ENCODE measurements at places on chromosomes 7 and 10. TPM values are rescaled to one million over a fixed set of nuclear protein-coding genes. Genes with fewer than 3 reads are reported as not detected.

DNA sequence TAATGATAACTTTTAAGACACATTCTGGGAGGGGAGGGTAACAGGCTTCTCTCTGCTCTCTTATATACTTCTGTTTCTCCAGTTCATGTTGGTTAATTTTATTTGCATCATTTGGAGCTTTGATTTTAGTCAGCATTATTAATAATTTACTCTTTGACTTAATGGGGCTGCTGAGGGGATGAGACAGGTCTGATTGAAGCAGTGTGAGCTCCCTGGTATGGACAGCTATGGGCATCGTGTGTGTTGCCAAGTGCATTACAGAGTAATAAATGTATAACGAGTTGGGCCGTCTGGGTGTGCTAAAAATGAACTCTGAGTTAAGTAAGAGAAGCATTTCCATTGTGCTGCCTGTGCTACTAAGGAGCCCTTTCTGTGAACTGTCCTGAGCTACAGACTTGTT is 31.7 kb upstream of the IKZF1 start:
- no peak for DNase-seq

DNA sequence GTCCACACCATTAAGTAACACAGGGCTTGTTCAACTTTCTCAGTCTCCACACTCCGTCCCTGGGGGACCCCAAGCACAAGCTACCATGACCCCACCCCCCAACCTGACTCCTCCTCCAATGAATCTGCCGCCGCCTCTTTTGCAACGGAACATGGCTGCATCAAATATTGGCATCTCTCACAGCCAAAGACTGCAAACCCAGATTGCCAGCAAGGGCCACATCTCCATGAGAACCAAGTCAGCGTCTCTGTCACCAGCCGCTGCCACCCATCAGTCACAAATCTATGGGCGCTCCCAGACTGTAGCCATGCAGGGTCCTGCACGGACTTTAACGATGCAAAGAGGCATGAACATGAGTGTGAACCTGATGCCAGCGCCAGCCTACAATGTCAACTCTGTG is 81.1 kb upstream of the SAMD8 start:
- no peak for DNase-seq

GRCh38 chr7:11969643-11970042 is 137.6 kb upstream of the THSD7A start:
- no peak for DNase-seq

- no peak for DNase-seq
Measured at GRCh38 chr7:141586878-141587277, 35.7 kb downstream of the AGK start.

GPR85 gene
- 2.7 TPM for total RNA-seq

DNA sequence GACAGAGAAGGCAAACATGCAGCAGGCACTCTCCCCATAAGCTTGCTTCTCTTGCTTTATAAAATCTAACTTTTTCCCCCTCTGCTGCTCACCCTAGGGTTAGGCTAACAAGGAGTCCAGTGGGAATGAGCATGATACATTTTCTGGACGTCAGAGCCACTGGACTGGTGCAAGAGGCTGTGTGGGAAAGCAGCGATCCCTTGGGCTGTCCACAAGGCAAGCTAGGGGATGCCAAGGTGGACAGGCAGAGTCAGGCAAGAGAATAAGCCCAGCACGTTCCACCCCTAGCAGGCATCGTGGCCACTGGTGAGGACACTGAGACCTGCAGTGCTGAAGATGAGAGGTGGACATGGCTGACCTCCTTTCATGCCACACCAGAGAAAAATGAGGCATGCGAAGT is 290.9 kb upstream of the ZMIZ1 start:
- no peak for DNase-seq

DNA sequence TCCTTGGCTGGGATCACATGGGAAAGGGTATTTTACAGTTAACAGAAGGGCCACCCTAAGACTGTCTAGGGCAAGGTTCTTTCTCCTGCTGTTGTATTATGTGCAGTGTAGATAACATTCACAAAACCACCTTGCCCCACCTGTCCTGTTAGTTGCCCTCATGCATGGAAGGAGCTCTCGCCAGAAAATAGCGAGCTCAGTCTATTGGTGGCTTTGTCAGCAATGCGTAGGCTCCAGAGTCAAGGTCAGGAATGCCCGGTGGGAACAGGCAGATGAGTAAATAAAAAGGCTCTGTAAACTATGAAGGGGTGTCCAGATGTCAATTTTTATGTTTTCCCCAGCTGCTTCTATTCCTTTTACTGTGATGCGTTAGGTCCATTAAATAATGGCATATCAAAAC is 107.1 kb upstream of the WDR11 start:
- DNase-seq, result no peak

GRCh38 chr7:3995187-3995586 is 686.9 kb upstream of the FOXK1 start:
- DNase-seq, result no peak

EPO gene
- not detected for total RNA-seq

DNA2 gene
- 17.6 TPM for total RNA-seq

CPA4 gene
- 22.7 TPM for total RNA-seq

- peak; percentile 63 for DNase-seq
Measured at GRCh38 chr7:76428868-76429805, 4.4 kb downstream of the ZP3 start.

GRCh38 chr10:102502337-102503151 is at the start of gene ACTR1A:
Gene ACTR1A (minus strand): TSS chr10:102502712. CDS start chr10:102502647, 65 bp downstream.
- DNase-seq, result peak; percentile 100

DNA sequence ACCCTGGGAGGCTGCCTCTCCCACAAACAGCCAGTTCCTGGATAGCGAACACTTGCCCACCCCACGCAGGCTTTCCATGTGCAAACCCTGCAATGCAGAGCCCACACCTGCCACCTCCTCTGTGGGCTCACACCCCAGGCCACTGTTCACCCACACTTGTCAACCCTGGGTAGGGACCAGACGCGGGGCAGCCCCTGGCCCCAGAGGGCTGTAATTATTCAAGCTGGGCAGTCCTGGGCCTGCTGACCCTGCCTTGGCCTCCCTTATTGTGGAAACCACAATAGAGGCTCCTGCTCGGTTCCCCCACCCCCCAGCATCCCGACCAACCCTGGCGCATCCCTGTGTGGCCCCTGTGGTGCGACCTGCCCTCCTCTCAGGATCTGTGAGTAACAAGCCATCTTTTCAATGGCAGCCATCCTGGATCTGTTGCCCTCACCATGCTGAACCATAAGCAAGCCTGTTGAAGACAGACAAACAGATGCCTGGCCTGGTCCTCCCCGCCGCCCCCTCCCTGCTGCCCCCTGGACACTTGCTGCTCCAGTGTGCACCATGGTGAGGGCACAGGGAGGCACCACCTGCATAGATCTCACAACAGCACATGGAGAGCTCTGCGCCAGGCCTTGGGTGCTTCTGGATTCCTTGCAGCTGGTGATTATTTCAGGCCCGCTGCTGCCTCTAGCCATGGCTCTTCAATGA is 15.8 kb upstream of the UBE3C start:
- DNase-seq, result no peak

SYPL1 gene
- 57.8 TPM for total RNA-seq

FAM149B1 gene
- 6.8 TPM for total RNA-seq

DNA sequence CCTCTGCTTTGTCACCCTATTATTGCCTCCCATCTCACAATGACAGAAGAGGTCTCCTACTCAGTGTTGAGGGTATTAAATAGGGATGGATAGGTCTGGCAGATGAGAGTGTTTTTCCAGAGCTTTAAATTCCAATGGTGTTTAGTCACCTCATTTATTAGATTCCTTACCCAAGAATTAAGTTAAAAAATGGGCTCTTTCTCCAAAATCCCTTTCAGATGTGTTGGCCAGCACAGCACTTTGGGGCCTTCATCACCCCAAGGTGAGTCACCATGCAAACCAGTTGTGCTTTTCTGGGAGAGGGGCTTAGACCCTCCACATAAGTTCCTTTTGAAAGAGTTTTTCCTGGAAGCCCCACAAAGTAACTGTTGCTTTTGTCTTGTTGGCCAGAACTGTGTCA is 78.4 kb downstream of the CYP26A1 start:
- no peak for DNase-seq

DNA sequence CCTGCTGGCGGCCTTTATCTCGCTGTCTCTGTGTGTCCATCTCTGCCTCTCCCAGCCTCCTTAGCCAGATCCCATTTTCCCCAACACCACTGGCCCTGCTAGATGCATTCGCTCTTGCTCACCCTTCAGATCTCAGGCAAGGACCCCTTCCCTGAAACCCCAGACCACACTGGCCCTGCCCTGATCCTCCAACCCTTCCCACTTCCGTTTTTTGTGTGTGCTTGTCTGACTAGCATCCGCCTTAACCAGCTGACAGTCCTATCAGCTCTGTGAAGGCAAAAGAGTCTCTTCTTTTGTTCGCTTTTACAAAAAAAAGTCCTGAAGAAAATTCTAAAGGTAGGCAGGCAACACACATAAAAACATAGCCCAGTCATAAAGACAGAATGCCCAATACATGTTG is 28.7 kb downstream of the CHST15 start:
- no peak for DNase-seq

- no peak for DNase-seq
Measured at GRCh38 chr10:119005362-119006043, 24.0 kb upstream of the NANOS1 start.

CAV1 gene
- total RNA-seq, result 210 TPM

HTR7 gene
- total RNA-seq, result 23.6 TPM

GDF2 gene
- total RNA-seq, result not detected

DNA sequence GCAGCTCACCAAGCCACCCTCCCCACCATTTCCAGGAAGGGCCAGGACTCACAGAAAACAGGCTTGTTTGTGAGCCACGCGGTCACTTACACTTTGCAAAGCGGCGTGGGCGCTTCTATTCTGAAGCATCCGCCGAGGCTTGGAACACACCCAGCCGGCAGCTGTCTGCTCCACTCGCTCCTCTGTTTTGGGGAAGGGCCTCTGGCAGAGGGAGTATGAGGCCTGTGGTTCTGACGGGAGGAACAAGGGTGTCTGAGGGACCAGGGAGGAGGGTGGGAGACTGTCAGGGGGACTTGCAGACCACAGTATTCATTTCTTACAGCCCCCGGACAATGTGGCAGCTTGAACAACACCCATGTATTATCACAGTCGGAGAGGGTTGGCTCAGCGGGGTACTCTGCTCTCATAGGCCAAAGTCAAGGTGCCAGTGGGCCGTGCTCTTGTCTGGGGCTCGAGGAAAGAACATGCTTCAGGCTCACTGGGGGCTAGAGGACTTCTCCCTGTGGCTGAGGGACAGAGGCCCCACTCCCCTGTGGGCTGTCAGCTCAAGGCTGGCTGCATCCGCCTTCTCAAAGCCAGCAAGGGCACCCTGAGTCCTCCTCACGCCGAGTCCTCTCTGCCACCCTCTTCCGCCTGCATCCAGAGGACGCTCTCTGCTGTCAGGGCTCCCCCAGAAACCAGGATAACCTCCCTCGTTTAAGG is 60.4 kb upstream of the FAM20C start:
- DNase-seq, result no peak

DNA sequence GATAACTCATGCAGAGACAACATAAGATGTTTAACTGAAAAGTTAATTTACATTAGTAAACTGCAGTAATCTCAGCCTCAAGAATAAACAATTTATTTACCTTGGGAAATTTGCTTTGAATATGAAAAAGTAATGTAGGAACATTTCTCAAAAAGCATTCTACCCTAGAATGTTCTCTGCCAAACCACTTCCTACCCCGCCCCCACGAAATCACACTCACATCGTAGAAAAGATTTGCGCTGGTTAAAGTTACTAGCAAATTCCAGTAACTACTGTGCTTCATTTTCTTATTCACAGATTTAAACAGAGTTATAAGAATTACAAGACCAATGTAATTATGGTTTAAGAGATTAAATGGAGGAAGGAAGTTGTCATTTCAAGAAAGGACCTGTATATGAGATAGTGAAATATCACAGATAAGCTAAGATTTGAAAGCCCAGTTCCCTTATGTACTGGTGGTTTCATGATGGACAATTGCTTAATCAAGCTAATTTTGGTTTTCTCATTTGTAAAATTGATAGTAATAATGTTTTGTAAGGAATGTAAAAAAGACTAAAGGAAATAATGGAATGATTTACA is 175.4 kb downstream of the GNAI1 start:
- no peak for DNase-seq

DNA sequence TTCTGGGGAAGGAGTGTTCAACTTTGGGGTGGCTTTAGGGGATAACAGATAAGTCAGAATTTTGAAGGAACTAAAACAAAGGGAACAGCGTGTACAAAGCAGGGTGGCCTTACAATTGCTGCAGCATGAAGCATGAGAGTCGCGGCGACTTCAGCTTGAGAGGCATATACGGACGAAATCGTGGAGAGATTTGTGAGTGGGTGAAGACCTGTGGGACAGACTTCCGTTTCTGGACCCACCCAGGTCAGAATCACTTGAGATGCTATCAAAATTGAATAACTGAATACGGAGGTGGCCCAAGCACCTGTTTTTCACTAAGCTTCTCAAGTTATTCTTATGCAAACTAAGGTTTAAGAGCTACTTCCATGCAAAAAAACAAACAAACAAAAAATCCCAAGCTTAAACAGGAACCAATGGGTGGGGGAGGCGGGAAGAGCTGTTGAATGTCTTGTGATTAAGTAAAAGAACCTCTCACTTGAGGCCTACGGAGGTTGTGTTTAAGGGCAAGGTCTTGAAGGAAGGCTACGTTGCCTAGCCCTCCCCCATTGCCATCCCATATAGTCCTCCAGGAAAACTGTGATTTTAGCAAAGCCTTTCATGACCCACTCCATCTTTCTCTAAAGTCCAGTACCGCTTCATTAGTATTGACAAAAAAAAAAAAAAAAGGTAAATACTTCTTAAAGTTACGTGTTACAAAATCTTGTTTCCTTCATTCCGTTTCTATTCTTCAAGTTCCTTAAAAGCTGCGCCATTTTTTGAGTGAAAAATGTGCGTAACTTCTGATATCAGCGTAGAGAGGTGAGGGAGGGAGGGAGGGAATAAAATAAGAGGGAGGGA is 1.3 kb upstream of the TRIM24 start:
- DNase-seq, result no peak

- no peak for DNase-seq
Measured at GRCh38 chr7:96276019-96276418, 45.9 kb downstream of the SLC25A13 start.

KIAA1217 gene
- total RNA-seq, result 5.2 TPM

- no peak for DNase-seq
Measured at GRCh38 chr7:155680864-155681263, 36.4 kb downstream of the RBM33 start.

GRCh38 chr10:48478980-48479811 is 125.7 kb downstream of the ARHGAP22 start:
- no peak for DNase-seq

PLAU gene
- total RNA-seq, result 149 TPM

SPDYE18 gene
- not detected for total RNA-seq

GRCh38 chr7:133197972-133198544 is 54.8 kb upstream of the EXOC4 start:
- no peak for DNase-seq

- no peak for DNase-seq
Measured at GRCh38 chr10:16745061-16745460, 72.2 kb downstream of the RSU1 start.

GRCh38 chr7:1555813-1556543 is at the start of gene TMEM184A:
Gene TMEM184A (minus strand): TSS chr7:1556205. CDS start chr7:1555484, 721 bp downstream.
- DNase-seq, result peak; percentile 94

- DNase-seq, result no peak
Measured at GRCh38 chr10:128576336-128576735, 450.1 kb upstream of the MKI67 start.

DNA sequence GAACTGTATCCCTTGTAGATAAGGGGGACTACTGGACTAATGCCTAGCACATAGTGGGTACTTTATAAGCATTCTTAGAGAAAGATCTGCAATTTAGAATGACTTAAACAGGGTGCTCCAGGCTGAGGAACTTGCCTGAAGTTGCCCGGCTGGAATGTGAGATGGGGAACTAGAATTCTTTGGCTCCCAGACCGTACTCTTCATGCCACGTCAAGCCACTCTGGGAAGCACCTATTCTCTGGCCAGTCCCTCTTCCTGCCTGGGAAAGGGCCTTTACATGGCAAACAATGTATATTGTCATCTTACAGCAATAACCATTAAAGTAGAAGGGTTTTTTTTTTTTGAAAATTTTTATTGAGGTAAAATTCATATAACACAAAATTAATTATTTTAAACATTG is 34.5 kb downstream of the ATXN7L1 start:
- DNase-seq, result no peak
